ENCODE measurements at places on chromosomes 2 and 18. TPM values are rescaled to one million over a fixed set of nuclear protein-coding genes. Genes with fewer than 3 reads are reported as not detected.

- no peaks in the 10 kb centered on the region for H3K36me3 ChIP-seq
- no peaks in the 10 kb centered on the region for H3K4me1 ChIP-seq
- no peak overlapping the region for H3K4me3 ChIP-seq
These were observed 88.5 kb downstream of the SH3RF3 start for GRCh38 chr2:109217362-109218086.

GRCh38 chr2:119430023-119430498 lies 1.6 kb upstream of the TMEM37 start:
- H3K36me3 ChIP-seq: no peaks in the 10 kb centered on the region
- H3K4me1 ChIP-seq: peaks cover 8% of the 10 kb centered on the region
- no peak for DNase-seq
- peak overlapping the region; percentile 49 for H3K27ac ChIP-seq
- H3K27me3 ChIP-seq: no peaks in the 10 kb centered on the region
- H3K4me3 ChIP-seq: no peak overlapping the region

- no peak overlapping the region for H3K27ac ChIP-seq
- H3K27me3 ChIP-seq: no peaks in the 10 kb centered on the region
- no peak overlapping the region for H3K4me3 ChIP-seq
- H3K36me3 ChIP-seq: no peaks in the 10 kb centered on the region
- no peak for DNase-seq
- H3K4me1 ChIP-seq: no peaks in the 10 kb centered on the region
These were observed 3.9 kb upstream of the PPP1CB start for GRCh38 chr2:28747714-28748113.

CLEC4F gene
- not detected for total RNA-seq

SIX2 gene
- total RNA-seq: 3.3 TPM

NYAP2 gene
- total RNA-seq: 0.31 TPM

GRCh38 chr18:9466846-9467245 lies 8.5 kb upstream of the RALBP1 start:
- no peak overlapping the region for H3K4me3 ChIP-seq
- H3K4me1 ChIP-seq: no peaks in the 10 kb centered on the region
- no peaks in the 10 kb centered on the region for H3K36me3 ChIP-seq
- no peaks in the 10 kb centered on the region for H3K27me3 ChIP-seq

CD226 gene
- total RNA-seq: 0.32 TPM

GRCh38 chr2:169734169-169734847 lies 676 bp downstream of the KLHL23 start:
- no peaks in the 10 kb centered on the region for H3K27me3 ChIP-seq
- H3K36me3 ChIP-seq: no peaks in the 10 kb centered on the region
- peak overlapping the region; percentile 24 for H3K4me3 ChIP-seq
- no peak overlapping the region for H3K27ac ChIP-seq
- DNase-seq: no peak

CCDC141 gene
- total RNA-seq: 8.4 TPM

DNA sequence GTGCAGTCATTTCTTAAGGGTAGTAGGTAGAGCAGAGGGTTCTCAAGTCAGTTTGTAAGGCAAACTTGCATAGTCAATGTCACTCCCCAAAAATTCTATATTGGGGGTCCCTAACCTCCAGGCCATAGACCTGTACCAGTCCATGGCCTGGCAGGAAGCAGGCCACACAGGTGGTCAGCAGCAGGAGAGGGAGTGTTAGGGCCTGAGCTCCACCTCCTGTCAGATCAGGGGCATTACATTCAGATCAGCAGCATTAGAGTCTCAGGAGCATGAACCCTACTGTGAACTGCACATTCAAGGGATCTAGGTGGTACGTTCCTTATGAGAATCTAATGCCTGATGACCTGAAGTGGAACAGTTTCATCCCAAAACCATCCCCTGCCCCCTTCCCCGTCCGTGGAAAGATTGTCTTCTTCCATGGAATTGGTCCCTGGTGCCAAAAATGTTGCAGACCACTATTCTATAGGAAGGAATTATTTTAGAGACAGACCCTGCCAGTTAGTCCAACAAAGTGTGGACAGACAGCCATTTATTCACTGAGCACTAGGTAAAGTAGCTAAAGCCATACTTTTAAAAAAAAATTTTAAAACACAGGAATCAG lies 6.7 kb downstream of the COA5 start:
- H3K4me3 ChIP-seq: no peak overlapping the region
- H3K27ac ChIP-seq: no peak overlapping the region
- H3K36me3 ChIP-seq: peaks cover 3% of the 10 kb centered on the region
- H3K27me3 ChIP-seq: no peaks in the 10 kb centered on the region
- no peak for DNase-seq
- peaks cover 4% of the 10 kb centered on the region for H3K4me1 ChIP-seq

BMP10 gene
- total RNA-seq: not detected

DNA sequence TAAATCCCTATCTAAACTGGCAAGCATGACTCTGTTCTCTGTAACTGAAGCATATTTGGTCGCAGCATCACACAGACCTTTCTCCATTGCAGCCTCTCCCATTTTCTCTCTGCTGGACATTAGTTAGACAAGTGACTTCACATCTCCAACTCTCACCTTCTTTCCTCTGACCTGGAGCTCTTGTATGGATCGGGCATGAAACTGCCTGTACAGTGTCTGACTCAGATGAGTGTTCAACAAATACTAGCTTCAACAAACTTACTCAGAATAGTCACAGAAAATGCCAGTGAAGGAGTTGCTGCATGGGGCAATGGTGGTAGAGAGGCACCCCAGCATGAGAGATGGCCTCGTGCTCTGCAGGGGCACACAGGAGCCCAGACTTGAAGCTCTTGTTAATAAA lies 104.7 kb upstream of the COPS8 start:
- H3K36me3 ChIP-seq: no peaks in the 10 kb centered on the region
- no peaks in the 10 kb centered on the region for H3K4me1 ChIP-seq

DNA sequence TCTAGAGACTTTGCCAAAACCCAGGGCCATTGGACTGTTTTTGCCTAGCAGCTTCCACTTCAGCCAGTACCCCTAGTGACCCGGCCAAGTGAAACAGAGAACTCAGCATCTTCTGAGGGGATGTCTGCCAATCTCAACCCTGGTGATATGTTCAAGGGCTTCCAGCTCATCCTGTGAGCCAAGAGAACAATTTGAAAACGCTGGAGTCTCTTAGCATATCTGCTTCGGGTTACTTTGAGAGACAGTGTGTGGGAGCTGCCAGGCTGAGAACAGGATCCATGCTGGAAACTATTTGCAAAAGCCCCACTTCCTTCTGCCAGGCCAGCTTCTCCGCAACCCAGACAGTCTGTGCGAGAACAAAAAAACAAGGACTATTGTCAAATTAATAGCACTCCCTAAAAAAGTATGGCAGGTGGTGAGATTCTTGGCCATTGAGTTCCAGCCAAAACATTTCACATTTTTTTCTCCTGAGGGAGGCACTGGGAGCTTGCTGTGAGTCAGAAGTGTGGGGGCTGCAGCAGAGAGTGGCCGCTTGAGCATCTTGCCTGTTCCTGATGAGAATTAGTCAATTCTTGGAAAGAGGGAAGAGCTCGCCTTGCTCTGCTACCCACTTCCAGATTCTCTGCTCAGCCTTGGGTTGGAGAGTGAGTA lies 395.6 kb upstream of the TRIB2 start:
- H3K4me1 ChIP-seq: no peaks in the 10 kb centered on the region
- H3K4me3 ChIP-seq: no peak overlapping the region
- no peak for DNase-seq
- H3K36me3 ChIP-seq: no peaks in the 10 kb centered on the region
- no peaks in the 10 kb centered on the region for H3K27me3 ChIP-seq
- no peak overlapping the region for H3K27ac ChIP-seq

DNA sequence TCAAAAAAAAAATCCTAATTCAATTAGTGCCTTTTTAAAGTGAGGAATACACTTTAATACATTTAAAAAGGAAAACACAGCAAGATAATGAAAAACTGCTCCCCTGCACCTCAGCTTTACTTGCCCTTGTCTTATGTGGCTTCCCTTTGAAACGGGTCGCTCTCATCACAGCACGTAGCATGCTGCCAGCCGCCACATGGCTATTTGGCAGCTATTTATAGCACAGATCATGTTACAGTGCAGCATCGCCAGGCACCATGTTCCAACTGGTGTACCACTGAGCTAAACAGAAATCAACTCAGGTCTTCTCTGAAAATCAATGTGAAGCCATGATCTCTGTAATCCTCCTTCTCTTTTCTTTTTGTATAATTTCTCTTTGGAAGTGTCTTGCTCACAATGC lies 65.1 kb downstream of the TMEM182 start:
- no peak overlapping the region for H3K27ac ChIP-seq
- no peak for DNase-seq
- H3K4me1 ChIP-seq: no peaks in the 10 kb centered on the region

DNA sequence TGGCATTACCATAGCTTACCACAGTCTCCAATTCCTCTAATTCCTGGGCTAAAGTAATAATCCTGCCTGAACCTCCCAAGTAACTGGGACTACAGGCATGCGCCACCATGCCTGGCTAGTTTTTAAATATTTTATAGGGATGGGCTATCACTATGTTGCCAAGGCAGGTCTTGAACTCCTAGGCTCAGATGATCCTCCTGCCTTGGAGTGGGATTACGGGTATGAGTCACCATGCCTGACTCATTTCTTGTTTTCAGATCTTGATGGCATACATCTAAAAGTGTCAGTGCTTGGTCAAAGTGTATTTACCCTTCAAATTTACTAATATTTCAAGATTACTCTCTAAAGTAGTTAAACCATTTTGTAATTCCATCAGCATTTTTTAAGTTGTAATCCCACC lies 9.4 kb upstream of the SOCS6 start:
- H3K27me3 ChIP-seq: no peaks in the 10 kb centered on the region
- no peak overlapping the region for H3K27ac ChIP-seq
- no peak overlapping the region for H3K4me3 ChIP-seq
- no peaks in the 10 kb centered on the region for H3K36me3 ChIP-seq

GRCh38 chr2:38465789-38466127 lies 88.7 kb upstream of the ATL2 start:
- H3K4me3 ChIP-seq: no peak overlapping the region
- no peaks in the 10 kb centered on the region for H3K36me3 ChIP-seq
- no peak for DNase-seq
- no peaks in the 10 kb centered on the region for H3K4me1 ChIP-seq
- no peak overlapping the region for H3K27ac ChIP-seq

WNT6 gene
- 0.12 TPM for total RNA-seq

GKN2 gene
- not detected for total RNA-seq

DNA sequence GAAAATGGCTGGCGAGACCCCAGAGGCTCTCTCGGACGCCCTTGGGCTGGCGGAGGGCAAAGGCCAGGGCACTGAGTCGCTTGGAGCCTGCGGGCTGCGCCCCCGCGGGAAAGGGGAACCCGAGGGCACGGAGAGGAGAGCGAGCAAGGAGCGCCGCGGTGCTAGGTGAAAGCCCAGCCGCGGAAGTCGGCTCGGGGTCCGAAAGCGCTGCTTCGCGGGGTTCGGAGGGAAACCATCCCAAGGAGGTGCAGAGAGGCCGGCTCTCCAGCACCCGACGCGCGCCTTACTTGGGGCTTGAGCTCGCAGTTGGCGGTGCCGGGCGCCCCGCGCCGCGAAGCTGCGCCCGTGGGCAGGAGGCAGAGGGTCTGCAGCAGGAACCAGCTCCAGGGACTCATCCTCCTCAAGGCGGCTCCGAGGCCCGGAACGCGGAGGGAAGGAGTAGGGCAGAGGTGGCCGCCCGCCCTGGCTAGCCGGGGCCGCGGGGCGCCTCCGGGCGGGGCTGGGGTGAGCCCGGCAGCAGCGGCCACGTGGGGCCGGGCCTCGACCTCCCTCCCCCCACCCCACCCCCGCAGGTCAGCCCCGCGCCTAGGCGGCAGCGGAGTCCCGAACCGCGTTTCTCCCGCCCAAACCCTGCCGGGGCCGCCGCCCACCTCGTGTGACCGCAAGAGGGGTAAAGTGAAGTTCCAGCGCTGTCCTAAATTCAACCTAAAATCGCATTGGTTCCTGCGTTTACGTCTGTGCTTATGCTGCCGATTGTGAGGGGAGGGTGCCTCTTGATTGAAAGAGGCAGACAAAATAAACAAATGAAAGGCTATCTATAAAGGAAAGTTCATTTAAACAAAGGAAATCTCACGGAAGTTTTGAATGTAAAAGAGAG lies at the start of gene TRABD2A:
Gene TRABD2A, minus strand, starts transcription at position 440 of the 877 bp plus-strand sequence. Its CDS starts 45 bp downstream, at position 395.
- DNase-seq: no peak
- H3K4me1 ChIP-seq: peaks cover 6% of the 10 kb centered on the region
- H3K4me3 ChIP-seq: peak within 1 kb of the TSS; percentile 67
- H3K27me3 ChIP-seq: no peaks in the 10 kb centered on the region
- H3K27ac ChIP-seq: no peak within 1 kb of the TSS

DNA sequence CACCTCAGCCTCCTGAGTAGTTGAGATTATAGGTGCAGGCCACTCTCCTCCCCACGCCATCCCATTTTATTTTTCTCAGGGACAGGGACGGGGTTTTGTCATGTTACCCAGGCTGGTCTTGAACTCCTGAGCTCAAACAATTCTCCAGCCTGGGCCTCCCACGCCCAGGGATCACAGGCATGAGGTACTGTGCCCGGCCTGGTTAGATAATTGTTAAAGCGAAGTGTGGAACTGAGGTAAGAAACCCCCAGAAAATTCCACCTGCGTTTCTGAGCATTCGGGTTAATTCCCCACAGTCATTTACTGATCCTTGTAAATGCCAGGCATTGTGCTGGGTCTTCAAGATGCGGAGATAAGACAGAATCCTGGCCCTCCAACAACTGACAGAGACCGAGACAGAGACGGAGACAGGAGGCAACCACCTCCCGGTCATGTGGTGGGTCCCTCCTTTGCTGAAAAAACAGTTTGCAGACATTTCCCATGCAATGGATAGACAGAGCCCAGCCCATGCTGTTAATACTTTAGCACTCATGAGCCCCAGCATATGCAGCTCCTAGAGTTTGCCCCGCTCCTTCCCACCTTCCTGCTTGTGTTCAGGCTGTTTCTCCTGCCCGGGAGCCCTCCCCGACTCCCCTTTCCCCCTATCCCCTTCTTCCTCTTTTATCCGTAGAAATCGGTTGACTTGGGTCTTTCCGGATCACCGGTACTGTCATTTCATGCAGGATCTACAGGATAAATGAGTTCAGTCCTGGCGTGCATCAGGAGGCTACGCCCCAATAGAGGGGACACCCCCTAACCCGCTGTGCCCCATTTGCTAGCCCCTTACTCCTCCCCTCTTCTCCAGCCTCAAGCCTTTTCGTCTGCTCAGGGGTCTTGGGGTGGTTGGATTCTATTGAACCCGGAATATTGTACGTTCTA lies 1.6 kb upstream of the RHOB start:
- no peak for DNase-seq
- H3K4me3 ChIP-seq: no peak overlapping the region
- no peaks in the 10 kb centered on the region for H3K36me3 ChIP-seq
- peaks cover 2% of the 10 kb centered on the region for H3K4me1 ChIP-seq
- H3K27ac ChIP-seq: peak overlapping the region; percentile 75

FBXO15 gene
- 0.79 TPM for total RNA-seq

DNA sequence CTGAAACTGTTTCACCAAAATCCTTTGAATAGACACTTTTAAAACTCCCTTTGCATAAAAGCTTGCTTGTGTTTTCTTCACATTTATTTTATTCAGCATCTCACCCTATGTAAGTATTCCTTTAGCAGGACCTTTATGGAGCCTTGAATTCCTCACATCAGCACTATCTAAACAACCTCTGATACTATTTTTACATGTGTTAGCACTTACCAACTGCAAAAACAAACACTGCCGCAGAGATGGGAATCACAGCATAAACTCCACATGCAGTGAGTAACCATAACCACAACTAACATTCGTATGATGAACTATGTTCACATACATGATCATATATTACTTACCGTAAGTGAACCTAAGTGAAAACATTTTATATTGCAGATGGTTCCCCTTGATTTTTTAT lies 15.4 kb downstream of the FBXO15 start:
- no peaks in the 10 kb centered on the region for H3K27me3 ChIP-seq
- no peak for DNase-seq
- no peaks in the 10 kb centered on the region for H3K36me3 ChIP-seq
- H3K4me1 ChIP-seq: no peaks in the 10 kb centered on the region
- no peak overlapping the region for H3K27ac ChIP-seq

Data from pancreas (tissue), 10 donors.